Ecto neural progenitor cell (in vitro differentiated cells): ENCODE measurements at places on chromosomes 1 and 21.

- DNase-seq: no peak
These were observed 19.3 kb upstream of the FOXO6 start for GRCh38 chr1:41341772-41342562.

GRCh38 chr1:7839526-7839925 is 13.3 kb downstream of the UTS2 start:
- DNase-seq: no peak

DNA sequence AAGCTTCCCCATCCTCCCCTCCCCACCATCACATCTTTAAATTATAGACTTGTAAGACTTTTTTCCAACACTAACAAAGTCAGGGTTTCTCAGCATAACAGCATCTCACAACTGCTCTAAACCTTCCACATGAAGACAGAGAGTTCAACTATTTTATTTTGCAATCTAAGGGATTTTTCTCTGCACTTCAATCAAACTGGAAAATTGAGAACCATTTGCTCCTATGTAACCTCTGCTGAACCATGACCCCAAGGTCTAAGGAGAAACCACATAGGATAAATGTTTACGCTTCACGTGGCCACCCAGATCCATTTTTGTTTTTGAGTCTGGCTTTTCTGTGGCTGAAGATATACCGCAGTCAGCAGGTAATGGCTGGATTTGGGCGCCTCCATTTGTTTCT is 13.2 kb downstream of the ERRFI1 start:
- no peak for DNase-seq

- no peak for DNase-seq
These were observed 97.4 kb upstream of the GFI1 start for GRCh38 chr1:92583821-92584760.

GRCh38 chr1:222171005-222171404 is 376.9 kb downstream of the HHIPL2 start:
- peak; percentile 43 for DNase-seq

- no peak for DNase-seq
These were observed 30.9 kb downstream of the KDM1A start for GRCh38 chr1:23050201-23050600.
